ENCODE measurements at places on chromosomes 6 and 20. TPM values are rescaled to one million over a fixed set of nuclear protein-coding genes. Genes with fewer than 3 reads are reported as not detected.
A peak's percentile ranks its signal among the peaks of the same experiment; 100 is the strongest.

DNA sequence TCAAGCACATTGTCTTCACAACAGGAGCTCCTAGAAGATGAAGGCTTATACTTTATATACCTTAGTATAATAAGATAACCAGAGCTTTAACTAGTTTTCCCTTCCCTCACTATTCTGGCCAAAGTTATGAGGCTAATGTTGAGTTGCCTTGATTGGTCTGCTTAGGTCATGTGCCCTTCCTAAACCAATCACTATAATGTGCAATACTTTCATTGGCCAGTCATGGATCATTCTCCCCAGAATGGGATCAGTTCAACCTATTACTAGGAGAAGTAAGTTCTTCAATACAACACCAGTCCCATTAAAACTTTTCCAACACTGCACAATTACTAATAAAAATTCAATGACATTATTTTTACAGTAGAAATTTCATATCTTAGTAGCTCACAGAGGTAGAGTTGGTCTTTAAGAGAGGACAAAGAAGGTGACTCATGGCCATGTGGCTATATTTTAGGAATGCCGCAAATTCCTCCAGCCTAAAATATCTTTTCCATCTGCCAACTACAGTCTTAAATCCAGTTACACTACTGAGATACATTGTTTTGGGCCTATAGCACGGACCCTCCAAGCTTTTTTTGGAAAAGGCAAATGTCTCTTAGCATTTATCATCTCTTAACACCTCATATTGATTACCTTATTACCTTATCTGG is 12.5 kb upstream of the POU3F2 start:
- no peak for DNase-seq

DNA sequence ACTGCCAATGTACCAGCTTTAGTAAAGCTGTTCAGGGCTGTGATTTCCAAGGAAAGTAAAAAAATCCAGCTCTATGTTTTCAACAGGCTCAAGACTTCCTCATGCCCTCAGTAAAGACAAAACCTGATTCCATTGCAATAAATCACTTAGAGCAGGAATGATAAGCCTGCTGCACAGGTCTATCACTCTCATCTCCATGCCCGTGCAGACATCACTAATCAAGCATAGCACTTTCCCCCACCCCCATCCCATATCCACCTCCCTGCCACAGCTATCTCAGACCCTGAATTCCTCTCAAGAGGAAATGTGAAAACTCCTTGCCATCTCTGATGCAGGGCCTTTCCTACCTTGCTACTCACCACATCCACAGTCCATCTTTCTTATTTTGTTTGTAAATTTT is 554.9 kb downstream of the MAFB start:
- DNase-seq, result no peak

- DNase-seq, result no peak
Measured at GRCh38 chr20:1616858-1617434, 2.9 kb downstream of the SIRPB1 start.

DNA sequence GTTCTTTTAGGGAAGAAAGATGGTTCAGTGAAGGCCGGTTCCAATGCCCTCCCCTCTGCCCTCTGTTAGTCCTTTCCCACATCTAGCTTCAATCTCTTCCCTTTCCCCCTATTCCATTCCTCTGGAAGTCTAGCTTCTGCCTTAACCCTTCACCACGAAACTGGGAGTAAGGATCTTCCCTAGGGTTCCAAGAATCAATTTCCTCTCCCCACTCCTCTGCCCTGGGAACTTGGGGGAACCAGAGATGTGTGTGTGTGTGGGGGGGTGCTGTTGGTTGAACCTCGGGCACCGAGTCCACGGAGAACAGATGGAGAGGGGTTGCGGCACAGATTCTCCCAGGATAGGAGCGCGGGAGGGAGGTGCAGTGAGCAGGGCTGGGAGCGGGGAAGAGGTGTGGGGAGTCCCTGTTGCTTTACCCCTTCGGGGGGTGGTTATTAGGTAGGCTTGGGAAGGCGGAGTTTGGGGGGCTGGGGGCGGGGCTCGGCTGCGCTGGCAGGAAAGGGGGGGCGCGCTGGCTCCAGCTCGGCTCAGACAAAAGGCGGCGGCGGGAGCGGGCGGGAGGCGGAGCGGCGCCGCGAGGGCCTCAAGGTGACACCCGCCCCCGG is at the start of gene TMEM151B:
Gene TMEM151B (plus strand): TSS at position 530 of the 605 bp plus-strand sequence. CDS start 293 bp downstream, outside the sequence.
- peak; percentile 24 for DNase-seq

WFDC10B gene
- not detected for total RNA-seq

DNA sequence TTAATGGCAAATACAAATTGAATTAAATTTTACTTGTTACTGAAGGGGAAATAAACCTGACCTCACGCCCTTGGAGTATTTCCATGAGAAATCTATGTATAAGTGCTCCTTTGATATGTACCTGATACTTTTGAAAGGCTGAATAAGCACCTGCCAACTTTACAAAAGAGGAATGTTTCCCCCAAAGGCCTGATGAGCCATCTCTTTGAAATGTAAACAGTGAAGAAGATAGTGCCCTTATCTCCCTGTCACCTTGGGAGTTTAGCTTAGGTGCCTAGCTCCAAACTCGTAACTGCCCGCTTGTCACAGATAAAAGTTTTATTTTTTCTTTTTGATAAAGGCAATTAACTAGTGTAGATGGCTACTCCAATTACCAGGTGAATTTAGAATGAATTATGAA is 1.1 kb upstream of the ZNF343 start:
- no peak for DNase-seq

NRSN1 gene
- total RNA-seq, result not detected

GRCh38 chr6:134446218-134446848 is 128.4 kb upstream of the SGK1 start:
- no peak for DNase-seq

XKR7 gene
- 0.04 TPM for total RNA-seq

- DNase-seq, result no peak
Measured at GRCh38 chr20:34736106-34736735, 32.1 kb downstream of the TP53INP2 start.

DNA sequence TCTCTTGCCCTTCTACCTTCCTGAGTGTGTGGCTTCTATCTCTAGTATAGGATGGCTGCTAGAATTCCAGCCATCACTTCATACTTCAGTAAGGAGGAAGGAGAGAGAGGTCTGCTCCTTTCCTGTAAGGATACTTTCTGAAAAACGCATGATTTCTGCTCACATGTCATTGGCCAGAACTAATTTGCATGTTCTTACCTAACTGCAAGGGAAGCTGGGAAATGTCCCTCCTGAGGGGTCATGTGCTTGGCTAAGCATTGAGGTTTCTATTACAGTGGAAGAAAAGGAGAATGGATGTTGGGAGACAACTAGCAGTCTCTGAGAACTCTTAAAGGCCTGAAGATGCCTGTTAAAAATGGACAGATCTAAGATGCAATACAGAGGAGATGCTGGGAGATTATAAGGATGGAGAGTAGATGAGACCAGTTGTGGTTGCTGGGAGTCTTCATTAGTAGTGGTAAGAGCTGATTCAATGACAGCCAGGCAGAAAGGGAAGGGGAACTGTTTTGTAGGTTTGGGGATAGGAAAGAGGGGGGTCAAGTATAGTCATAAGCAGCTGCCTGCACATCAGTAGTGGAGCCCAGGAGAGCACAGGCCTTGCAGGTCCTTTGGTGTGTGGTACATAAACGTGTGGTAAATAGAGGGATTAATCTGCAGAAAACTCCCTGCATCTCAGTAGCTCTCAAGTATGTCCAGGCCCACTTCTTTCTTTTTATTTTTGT is 20.2 kb downstream of the CDS2 start:
- DNase-seq, result no peak

GRCh38 chr6:52868240-52868639 is 27.6 kb upstream of the GSTA5 start:
- DNase-seq, result no peak

GRCh38 chr20:5061213-5061612 is 58.5 kb downstream of the PCNA start:
- no peak for DNase-seq

DNA sequence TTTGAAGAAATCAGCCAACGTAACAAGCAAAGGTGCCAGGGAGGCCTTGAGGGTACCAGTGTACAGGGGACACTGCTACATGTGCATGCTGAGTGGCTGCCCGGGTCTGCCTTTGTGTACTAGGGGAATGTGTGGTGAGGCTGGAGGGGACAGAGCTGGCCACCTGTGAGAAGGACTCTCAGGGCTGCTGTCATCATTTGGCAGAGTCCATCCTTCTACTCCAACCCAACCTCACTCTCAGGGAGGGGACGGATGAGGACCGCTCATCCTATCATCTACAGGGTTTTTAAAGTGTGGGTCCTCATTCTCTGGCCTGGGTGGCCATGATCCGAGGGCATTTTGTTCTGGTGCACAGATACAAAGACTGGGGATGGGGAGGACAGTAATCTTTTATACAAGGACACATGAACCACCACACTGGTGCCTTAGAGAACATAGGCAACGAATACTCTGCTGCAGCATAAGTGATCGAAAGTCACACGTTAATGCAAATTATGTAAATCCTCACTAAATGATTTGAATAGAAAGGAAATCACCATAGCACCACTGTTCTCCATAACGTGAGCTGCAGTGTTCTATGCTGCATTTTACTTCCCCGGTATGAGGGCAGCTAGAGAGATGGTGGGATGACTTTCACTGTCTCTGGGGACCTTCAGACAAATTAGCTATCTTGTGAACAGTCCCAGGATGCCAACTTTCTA is 181.4 kb downstream of the GMPR start:
- DNase-seq, result no peak

DNA sequence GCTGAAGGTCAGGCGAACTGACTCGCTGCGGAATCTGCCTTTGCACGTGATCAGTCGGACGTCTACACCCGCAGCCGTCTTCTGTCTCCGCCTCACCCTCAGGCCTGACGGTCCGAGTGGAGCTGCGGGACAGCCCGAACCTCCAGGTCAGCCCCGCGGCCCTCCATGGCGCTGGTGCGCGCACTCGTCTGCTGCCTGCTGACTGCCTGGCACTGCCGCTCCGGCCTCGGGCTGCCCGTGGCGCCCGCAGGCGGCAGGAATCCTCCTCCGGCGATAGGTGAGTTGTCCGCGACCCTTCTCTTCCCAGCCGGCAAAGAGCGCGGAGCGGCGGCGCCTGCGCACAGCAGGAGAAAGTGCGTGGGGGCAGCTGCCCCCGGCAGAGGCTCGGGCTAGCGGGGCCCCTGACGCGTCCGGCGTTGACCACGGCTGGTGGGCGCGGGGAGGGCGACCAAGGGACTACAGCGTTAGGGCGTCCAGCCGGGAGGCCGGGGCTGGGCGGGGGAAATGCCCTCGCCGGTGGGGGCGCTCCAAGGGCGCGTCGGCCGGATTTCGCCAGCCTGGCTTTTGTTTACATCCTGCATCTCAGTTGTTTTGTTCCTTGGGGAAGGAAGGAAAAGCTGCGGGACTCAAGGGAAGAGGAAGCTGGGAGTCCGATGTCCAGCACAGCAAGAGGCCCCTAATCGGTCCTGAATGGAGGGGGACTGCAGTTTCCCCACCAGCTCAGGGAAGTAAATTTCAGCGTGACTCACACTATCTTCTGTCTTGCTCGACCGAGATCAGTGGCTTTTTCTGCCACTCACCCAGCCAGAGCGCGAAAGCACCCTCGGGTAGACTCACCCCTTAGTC is at the start of gene SMPDL3A:
Gene SMPDL3A (plus strand): TSS at position 77 of the 846 bp plus-strand sequence. CDS start 89 bp downstream, at position 166.
- peak; percentile 44 for DNase-seq

GRCh38 chr6:116764961-116765841 is at the start of gene FAM162B:
FAM162B (minus strand) TSS chr6:116765719; CDS start chr6:116765576, 143 bp downstream.
- DNase-seq, result peak; percentile 7

TRAPPC3L gene
- total RNA-seq, result not detected

- no peak for DNase-seq
Measured at GRCh38 chr6:66949191-66949661, 1242.2 kb upstream of the EYS start.

ELOVL4 gene
- total RNA-seq, result 2.2 TPM

All from activated naive CD8-positive, alpha-beta T cell treated with anti-CD3 and anti-CD28 coated beads for 36 hours (primary cell).